GM10248 (cell line): ENCODE measurements at places on chromosomes 1 and 21.

DNA sequence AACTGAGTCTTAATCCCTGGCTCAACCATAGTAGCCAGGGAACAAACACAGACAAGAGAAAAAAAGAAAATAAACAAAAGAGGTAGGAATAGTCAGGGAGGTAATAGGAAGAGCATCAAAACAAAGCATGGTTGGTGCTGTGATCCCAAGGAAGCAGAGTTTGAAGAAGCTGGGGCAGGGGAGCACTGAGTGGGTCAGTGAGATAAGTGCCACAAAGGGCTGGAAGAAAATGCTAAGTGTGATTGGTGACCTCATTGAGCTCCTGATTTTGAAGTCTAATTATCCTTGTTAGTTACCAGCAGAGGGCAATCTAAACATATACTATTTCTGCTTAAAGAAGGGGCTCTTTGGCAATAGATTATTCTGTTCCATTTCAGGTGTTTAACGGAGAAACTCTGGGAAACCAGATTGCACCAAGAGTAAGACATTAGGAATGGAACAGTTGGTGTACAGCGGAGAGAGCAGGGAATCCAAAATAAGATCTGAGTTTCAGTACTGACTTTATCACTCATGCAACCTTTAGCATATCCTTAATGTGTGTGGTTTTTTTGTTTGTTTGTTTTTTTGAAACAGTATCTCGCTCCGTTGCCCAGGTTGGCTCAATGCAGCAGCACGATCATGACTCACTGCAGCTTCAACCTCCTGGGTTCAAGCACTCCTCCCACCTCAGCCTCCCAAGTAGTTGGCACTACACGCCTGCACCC, 30.7 kb upstream of the KIAA1614 start:
- peak; percentile 69 for DNase-seq

DNA sequence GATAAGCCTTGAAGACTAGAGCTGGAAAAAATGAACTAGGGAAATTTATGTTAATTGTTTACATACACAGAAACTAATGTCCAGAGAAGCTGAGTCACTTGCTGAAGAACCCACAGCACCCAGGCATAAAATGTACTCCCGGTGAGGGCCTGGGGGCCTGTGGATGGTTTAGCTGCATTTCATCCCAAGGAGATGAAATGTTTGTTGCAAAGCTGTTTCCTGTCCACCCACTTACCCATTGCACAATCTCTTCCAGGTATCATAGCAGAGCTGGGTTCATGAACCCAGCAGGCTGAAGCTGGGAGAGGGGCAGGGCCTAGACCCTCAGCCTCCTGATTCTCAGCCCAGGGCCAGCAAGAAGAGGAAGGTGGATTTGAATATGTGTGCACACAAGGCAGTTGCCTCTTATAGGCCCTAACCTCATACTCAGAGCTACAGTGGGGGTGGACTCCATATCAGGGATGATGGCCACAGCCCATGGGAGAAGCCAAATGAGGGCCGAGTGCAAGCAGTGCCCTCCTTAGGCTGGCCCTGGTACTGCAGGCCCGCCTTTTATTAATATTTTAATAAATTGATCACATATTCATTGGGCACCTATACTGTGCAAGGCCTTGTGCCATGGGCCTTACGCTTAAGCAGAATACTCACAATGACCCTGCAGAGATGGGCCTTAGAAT, 110.8 kb downstream of the LACTBL1 start:
- peak; percentile 39 for DNase-seq

- no peak for DNase-seq
Measured at GRCh38 chr1:1125945-1126344, 10.1 kb upstream of the C1orf159 start.

- DNase-seq, result no peak
Measured at GRCh38 chr1:189438808-189439207, 1038.9 kb downstream of the BRINP3 start.

DNA sequence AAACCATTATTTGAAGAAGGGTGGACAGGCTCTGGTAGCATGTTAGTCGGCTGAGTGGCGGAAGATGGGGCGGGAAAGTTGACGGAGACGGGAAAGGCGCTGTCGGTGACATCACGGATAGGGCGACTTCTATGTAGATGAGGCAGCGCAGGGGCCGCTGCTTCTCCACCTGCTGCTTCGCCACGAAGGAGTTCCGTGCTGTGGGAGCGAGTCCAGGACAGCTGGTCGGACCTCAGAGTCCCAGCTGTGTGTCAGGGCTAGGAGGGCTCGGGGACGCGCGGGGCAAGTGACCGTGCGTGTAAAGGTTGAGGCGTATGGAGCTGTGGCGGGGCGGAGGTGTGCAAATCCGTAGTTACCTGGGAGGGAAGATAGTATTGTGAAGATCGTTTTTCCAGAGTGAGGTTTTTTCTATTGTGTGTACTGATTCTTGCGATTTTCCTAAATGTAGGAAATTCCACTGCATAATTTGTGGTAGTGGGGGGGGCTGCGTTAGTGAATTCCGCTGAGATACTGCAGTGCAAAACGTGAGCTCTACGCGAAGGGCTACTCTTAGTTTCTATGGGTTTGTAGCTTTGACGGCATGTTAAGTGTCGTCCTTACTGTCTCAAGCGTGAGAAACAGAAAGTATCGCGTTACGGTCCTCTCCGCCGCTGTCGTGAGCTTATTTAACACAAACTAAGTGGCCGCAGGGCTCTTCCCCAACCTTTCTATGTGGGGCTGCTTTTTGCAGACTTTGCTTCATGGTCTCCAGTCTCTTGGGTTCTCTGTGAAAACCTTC, 111.2 kb upstream of the NBPF11 start:
- peak; percentile 76 for DNase-seq

DNA sequence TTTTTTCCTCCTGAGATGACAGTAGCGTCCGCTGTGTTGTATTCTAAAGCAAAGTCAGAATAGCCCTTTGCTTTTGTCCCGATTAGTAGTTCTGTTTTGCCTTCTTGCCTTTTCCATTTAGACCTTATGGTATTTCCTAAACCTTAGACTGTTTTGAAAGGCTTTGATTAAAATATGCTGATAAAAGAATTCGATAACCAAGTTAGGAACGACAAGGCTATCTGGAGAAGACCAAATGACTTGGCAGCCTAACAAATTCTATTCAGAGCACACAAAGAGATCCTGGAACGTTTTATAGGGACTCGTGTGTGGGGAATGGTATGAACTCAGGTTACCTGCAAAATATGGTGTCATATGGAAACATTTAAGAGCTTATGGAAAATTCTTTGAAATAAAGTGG, 42.9 kb downstream of the NFIA start:
- no peak for DNase-seq

DNA sequence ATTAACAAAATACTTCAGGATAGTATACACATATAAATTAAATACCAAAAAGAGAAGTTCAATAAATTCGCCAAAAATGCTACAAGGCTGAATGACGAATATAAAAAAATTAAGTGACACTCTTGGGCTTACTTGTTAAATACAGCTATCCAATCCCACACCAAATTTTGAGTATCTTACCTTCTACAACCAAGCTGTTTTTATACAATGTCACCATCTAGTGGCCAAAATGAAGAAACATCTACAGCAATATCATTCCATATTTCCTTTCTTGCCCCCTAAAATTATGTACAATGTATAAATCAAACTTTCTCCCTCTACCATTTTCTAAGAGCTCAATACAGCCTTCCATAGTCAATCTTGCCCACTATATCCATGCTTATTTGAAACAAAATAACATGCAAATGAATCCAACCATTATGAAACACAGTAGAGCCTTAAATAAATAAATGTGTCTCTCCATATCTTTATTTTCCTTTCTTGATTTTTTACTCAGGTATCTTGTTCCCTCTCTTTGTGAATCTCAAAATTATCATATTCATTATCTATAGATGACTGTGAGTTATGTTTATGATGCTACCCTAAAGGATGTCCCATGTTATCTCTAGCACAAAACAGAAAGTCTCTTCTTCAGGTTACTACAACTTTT, 86.3 kb downstream of the ACBD6 start:
- peak; percentile 31 for DNase-seq

- DNase-seq, result no peak
Measured at GRCh38 chr1:152906023-152906565, 2.3 kb upstream of the IVL start.

DNA sequence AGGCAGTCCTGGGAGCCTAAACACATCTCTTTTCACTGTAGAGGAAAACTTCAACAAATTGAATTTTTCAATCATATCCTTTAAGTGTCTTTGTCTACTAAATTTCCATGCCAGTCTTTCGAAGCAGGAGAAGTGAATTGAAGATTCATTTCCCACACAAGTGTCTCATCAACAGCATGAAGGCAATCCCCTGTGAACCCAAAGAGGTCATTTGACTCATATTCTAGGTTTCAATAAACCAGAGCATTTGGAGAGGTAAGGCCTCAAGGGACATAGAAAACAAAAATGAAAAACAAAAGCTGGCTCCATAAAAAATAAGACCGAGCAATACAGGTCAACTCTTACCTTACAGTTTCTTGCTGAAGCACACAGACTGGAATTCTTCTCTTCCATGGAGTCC, 94.1 kb upstream of the ATP1B1 start:
- peak; percentile 44 for DNase-seq

GRCh38 chr1:113928941-113929749, at the start of gene HIPK1:
Gene HIPK1 (plus strand): TSS chr1:113929324.
- DNase-seq, result peak; percentile 92

DNA sequence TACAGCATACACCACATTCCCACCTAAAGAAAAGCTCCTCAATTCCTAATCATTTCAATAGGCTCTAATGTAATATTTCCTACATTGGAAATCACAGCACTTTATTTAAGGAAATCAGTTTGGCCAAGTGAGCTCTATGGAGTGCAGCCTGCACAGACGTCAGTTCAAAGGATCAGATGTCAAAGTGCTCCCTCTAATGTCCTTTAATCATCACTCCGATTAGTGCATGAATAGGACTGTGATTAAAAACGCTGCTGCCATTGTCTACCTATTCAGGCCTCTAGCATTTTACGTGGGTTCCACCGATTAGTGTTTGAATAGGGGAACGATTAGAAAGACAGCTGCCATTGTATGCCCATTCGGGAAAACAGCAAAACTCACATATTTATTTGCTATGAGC, 50.2 kb downstream of the DPYD start:
- DNase-seq, result no peak

GRCh38 chr1:207495801-207496792, at the start of gene CR1:
Gene CR1 (plus strand): TSS chr1:207496157. CDS start chr1:207496268, 111 bp downstream.
- DNase-seq, result peak; percentile 43

- DNase-seq, result no peak
Measured at GRCh38 chr1:171780583-171781175, 781 bp upstream of the METTL13 start.
